Activated CD4-positive, alpha-beta T cell treated with anti-CD3 and anti-CD28 coated beads for 1 hour (primary cell): ENCODE measurements at places on chromosomes 5 and 9.

DNA sequence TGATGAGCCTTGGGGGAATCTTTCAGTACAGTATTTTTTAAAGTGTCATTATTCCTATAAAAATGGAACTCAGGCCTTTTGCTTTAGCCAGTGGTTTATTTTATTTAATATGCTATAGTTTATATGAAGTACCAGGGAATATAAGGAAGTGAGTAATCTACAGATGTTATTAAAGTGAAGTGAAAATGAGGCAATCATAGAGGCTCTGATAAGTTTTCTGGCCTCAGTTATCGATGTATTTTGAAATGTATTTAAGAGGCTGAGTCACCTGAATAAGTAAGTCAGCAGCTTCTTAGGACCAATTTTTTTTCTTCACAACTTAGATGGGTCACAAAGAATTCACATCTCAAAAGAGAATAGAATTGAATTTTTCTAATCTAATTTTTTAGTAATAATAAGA lies 829.0 kb downstream of the DNAH5 start:
- DNase-seq: no peak

DNA sequence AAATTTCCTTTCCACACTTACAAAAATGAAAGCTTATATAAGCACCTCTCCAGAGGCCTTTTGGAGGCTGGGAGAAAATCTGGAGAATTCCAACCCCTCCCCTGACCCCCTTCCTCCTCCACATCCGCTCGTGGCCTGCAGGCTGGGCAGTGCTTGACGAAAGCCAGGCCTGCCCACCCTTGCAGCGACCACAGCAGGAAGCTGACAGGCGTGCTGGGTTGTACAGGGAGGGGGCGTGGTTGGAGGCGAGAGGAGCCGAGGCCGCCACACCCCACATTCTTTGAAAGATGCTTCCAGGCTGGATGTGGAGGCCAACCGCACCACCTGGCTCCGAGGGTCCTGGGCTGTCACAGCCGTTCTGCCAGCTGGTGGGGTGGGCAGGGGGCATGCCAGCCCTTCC lies 47.8 kb upstream of the IER5L start:
- no peak for DNase-seq

- DNase-seq: no peak
These were observed 16.5 kb downstream of the SPRY4 start for GRCh38 chr5:142308358-142308757.

GRCh38 chr5:180790020-180790419 lies 12.6 kb downstream of the MGAT1 start:
- no peak for DNase-seq

DNA sequence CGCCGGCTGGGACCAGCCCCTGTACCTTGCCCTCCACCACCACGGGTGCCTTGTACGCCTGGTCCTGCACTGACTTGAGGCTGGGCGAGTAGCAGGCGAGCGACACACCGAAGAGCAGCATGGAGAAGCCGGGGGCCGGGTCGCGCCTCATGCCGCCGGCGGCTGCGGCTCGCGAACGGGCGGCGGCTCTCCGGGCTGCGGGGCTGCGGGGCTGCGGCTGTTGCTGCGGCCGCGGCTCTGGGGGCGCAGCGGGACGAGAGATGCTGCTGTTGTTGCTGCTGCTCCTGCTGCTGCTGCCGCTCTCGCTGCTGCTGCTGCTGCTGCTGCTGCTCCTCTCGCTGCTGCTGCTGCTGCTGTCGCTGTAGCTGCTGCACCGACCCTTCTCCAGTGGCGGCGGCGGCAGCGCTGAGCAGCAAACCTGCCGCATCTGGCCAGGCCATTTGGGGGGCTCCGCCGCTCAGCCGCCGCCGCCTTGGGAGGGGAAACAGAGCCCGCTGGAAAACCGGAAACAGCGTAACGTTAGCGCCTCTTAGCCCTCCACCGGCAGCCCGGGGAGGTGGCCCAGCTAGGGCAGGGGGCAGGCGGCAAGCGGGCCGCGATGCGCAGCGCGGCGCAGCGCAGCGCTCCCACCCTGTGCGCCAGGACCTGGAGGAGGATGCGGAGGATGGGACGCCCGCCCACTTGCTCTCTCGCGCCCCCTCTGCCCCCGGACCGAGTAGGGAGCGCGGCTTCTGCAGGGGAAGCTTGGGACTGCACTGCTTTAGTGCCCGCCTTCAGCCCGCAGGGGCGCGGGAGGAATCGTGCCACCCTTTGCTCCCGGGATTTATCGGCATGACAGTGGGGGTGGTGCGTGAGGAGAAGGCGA lies at the start of gene NRG2:
NRG2 (minus strand) TSS at position 657 of the 865 bp plus-strand sequence.
- DNase-seq: peak; percentile 19

DNA sequence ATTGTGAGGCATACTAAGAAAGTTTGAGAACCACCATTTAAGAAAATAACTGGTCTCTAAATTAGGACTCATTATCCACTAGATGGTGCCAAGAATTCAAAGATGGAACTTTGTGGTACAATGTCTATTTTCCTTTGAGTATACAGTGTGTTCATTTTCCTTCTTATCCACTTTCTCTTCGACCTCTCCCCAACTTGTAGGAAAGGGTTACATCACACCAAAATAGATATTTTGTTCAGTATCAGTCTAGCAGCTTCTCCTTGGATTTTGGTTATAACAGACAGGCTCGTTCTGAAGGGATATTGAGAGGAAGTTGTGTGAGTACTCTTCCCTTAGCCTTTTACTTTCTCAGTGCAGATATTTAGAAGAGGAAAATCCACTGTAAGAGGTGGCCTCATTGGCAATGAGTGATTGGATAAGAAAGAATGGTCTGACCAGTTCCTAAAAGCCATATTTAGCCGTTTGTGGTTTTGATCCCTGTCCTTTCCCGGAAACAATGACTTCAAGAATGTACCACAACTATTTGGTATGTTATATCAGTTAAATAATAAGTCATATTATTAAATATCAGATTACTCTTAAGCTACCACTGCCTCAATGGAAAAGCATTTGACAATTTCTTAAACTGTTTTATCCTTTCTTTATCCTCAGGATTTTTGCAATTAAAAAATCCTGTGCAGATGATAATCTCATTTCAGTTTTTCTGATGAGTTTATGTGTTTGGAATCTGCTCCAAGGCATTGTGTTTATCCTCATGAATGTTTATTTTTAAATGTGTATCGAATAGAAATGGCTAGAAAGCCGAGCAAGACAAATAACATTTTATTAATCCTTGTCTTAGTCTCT lies 69.0 kb upstream of the GRAMD2B start:
- DNase-seq: no peak

DNA sequence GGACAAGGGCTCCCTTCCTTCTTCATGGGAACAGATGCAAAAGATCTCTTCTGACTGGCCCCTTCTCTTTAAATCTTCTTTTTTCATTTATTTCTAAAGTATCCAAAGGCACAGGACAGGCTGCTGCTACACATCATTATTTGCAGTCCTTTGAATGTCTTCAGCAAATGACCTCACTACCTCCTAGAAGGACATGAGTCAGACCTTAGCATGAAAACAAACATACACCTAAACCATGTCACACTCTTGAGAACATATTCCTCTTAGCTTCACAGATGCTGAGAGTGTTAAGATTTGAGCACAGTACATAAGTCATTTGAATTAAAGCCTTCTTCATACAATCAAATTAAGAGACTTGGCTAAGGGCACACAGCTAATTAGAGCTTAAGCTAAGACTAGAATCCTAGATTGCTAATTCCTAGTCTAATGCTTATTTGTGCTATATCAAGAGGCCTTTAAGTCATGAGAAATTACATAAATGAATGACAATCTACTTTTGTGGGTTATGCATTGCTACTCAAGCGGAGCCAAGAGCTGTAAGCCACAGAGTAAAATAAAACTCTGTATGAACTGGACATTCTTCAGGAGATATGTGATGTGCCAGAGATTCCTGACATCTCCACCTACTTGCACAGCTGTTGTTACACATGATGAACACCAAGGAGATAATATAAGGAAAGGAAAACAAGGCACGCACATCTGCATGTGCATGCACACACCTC lies 109.1 kb upstream of the PTGER4 start:
- DNase-seq: no peak

- no peak for DNase-seq
These were observed 5.4 kb upstream of the CERCAM start for GRCh38 chr9:128415281-128415680.

DNA sequence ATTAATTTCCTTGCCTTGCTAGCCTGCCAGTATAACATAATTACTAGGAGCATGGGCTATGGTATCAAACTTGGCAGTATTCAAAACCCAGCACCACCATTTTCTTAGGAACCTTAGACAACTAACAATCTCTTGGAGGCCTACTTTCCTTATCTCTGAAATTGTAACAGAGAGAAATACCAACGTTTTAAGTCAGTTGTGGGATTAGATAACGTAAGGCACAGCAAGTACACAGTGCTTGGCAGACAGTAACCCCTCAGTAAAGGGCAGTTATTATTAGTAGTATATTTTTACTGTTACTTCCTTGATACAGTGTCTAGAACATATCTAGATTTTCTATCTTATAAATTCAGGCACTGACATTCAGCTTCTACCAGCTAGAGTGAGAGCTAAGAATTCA lies 309.6 kb downstream of the ACTL7B start:
- no peak for DNase-seq

- DNase-seq: no peak
These were observed 99.2 kb downstream of the IRX1 start for GRCh38 chr5:3694819-3695218.

- no peak for DNase-seq
These were observed 101.2 kb downstream of the UGCG start for GRCh38 chr9:111997831-111998230.

- DNase-seq: peak; percentile 6
These were observed 35.3 kb downstream of the ZDHHC11B start for GRCh38 chr5:749101-749670.

DNA sequence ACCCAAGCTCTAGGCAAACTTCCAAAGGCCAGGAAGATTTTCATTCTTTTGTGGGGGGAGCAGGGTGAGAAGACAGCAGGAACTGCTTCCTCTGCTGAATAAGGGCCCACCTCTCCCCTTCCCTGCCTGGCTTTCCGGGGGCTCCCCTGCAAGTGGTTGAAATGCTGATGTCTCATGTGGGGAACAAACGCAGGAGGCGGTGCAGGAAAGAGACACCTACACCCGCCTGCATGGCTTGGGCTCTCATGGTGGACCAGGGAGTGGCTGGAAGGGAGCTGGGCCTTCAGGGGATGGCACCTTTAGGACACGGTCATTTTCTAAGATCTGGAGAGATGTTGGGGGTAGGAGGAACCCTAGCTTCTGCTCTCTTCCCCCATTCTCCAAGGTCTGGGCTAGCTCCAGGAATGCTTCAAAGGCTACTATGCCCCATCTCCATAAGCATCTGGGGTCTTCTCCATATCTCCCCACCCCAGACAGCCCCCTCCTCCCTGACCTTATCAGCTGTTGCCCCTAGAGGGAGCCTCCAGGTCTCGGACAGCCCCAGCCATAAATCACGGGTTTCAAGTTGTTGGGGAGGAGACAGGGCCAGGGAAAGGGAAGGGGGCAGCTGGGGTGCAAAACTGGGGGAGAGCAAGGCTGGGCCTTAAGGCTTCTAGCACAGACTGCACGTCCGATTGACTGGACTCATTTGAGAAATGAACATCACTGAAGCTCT lies 76.6 kb downstream of the PSD2 start:
- no peak for DNase-seq

DNA sequence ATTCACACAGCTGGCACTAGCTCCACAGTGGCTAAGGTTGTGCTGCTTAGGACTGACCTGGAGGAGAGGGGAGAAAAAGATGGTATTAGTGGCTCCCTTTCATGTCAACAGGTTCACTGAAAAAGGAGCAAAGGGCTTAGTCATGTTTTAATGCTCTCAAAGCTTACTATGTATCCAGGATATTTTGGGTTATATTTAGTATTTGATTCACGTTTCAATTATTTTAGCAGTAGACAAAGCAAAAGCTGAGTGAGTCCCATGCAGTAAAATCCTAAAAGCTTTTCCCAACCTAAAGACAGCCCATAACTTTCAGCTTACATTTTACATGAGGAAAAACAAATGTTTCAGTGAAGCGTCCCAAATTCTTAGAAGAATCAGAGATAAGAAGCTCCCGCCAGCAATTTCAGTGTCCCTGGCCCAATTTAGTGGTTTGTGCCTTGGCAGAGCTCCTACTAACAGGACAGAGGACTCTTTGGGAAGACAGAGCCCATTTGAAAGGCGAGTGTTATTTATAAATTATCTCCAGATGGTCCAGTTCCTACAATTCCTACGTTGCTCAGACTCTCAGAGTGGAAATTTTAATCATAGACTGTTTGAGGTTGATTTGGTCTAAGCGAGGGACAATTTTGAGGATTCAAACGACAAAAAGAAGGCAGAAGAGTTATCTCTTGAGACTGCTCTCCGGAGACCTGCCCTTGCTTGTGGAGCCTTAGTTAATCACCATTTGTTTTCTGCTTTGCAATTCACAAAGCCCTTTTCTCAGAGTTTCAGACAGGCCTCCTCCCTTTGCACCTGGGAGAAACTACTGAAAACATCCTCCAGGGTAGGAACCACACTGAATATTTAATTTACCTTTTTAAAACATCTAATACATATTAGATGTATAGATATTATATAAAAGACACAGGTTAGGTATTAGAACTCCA lies 225.0 kb upstream of the ANKRD55 start:
- no peak for DNase-seq

- no peak for DNase-seq
These were observed 795.8 kb downstream of the EFNA5 start for GRCh38 chr5:106874974-106875373.
